ENCODE measurements at places on chromosomes 2 and 18.

DNA sequence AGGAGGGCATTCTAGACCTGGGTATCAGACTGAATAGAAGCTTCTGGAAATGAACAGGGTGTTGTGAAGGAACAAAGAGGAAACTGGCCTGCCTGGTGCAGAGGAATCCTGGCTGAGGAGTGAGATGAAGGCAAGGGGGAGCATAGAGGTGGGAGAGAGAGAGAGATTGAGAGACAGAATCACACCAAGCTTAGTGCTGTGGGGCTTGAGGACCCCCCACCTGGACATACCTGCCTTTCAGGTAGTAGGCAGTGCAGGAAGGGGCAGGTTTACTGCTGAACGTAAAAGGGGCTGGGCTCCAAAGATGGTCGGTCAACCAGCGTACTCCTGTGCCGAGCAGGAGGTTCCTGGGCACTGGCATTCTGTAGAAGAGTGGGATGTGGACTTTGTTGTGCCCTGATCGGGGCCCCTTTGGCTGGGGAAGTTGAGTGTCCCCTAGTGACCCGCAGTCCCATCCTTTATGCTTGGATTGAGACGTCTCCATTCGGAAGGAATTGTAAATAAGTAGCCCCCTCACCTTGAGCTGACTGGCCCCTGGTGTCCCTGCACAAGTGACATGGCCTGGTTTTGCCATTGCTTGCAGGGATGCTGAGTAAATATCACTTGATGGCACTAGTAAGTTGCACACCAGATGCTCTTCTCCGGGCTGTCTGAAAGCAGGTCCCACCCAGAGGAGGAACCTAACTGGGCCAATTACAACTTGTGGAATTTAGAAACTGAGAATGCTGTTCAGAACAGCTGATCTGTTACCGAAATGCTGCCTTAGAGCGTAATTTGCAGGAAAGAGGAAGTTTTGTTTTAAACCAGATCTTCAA lies 1.4 kb downstream of the UBE2F start:
- DNase-seq: no peak

GRCh38 chr18:64234321-64234720 lies 85.4 kb upstream of the LINC00305 start:
- DNase-seq: no peak

GRCh38 chr2:20040489-20041172 lies 10.8 kb downstream of the LAPTM4A start:
- no peak for DNase-seq

DNA sequence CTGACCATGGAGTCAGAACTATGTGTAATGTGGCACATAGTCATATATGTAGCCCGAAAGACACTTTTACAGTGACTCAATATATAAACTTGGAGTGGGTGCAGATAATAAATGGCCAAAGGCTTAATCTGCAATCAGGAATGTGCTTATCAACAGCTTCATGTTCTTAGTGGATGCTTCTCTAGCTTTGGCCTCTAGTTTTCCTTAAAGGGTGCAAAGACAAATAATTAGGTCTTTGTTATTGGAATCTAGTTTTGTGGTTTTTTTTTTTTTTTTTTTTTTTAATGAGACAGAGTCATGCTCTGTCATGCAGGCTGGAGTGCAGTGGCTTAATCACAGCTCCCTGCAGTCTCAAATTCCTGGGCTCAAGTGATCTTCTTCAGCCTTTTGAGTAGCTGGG lies 625.6 kb downstream of the EPHA4 start:
- DNase-seq: no peak

- DNase-seq: no peak
Observed at GRCh38 chr2:42314892-42315468, 46.0 kb downstream of the COX7A2L start.

- no peak for DNase-seq
Observed at GRCh38 chr2:42796427-42797248, 4.3 kb upstream of the HAAO start.

DNA sequence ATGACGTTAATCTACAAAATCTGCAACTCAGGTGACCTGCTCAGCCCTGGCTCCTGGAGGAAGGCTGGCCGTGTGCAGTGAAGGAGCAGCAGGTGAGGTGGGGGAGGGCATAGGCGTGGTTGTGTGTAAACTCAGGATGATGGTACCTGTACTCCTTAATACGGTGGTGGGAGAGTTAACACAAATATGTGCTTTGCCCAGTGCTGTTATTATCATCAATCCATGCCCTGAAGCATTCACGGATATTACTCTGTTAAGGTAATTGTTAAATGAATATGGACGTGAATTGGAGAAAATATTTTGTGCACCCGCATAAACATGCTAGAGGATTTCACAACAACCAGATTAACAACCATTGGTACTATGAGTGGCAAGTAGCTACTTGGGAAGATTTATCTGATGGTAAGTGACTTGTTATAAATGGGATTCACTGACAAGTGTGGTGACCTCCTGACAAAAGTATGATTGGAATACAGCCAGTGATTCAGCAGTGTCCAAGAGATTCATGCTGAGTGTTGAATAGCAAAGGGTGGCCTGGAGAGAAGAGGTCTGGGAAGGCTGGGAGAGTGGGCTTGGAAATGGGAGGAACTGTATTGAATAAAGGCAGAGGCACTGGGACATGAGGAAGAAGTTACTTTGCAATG lies 194.1 kb downstream of the TPGS2 start:
- DNase-seq: no peak

GRCh38 chr18:73059280-73059679 lies 191.5 kb upstream of the NETO1 start:
- DNase-seq: no peak

DNA sequence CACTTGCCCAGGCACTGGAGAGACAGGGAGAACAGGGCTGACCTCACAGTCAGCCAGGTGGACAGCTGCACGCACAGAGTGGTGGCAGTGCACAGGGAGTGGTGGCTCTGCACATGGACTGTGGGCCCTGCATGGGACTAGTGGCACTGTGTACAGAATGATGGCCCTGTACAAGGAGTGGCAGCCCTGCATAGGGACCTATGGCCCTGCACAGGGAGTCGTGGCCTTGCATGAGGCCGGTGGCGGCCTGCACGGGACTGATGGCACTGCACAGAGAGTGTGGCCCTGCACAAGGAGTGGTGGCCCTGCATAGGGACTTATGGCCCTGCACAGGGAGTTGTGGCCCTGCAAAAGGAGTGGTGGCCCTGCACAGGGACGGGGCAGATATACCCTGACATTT lies 19.1 kb upstream of the STEAP3 start:
- no peak for DNase-seq

GRCh38 chr2:43438342-43438741 lies 157.5 kb downstream of the THADA start:
- no peak for DNase-seq

DNA sequence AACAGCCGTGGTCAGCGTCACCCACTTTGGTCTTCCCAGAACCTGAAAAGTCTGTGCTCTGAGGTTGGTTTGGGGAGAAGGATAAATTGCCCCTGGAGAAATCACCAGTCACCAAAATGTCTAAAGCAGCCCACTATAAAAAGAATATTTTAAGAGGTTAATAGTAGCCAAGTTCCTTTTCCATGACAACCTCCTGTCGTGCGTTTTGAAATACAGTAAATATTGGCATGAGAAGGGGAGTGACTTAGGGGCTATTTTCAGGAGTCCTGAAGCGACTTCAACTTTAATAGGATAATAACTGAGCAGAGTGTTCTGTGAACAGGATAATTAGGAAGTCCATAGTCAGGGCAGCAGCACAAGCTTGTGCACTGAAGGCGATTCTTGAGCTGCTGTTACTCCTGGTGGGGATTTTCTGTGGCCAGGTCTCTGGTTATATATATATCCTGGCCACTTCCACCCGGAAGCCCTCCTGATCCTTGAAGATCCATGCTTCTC lies 49.3 kb downstream of the RNF144A start:
- no peak for DNase-seq

- DNase-seq: no peak
Observed at GRCh38 chr2:162308747-162309503, 9.6 kb downstream of the IFIH1 start.

DNA sequence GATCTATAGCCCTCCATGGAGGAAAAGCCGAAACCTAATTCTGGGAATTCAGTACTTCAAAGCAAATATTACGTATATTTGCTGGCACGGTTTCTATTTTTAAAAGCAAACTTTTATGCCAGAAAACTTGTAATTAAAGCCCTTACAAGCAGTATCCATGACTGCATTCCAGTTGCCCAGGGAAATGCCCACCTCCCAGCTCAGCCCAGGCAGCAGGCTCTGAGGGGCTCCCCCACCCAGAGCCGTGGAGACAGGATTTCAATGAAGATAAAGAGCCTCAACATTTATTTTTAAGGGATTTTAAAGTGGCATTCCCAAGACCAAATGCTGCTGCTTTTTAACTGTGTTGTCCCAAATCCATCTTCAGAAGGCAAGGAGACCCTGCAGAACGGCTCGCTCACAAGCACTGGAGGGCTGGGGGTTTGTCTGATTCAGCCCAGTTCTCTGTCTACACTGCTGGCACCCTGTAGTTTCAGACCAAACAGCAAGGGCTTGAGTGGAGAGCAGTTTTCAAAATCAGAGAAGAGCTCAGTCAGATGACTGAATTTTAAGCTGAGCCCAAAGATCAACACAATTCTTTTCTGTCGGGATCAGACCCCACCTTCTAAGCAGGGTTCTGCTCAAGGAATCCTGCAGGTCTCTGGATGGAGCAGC lies 105.1 kb downstream of the KCNF1 start:
- no peak for DNase-seq

DNA sequence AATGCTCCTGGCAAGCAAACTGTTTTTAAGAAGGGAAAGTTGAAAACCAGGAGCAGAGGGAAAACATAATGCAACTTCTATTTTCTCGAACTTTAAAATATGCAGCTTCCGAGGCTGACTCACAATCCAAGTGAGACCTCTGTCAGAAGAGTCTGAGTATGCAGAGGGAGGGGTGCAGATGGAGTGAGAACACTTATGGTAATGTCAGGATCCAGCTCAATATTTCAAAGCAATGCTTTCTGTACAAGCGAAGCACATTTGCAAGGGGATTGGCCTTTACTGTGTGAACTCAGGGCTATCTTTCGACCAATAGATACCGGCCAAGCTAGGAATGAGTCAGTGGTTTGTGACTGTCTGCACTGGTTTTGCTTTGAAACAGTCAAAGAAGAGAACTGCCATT lies 242.7 kb downstream of the CNTNAP5 start:
- DNase-seq: no peak

DNA sequence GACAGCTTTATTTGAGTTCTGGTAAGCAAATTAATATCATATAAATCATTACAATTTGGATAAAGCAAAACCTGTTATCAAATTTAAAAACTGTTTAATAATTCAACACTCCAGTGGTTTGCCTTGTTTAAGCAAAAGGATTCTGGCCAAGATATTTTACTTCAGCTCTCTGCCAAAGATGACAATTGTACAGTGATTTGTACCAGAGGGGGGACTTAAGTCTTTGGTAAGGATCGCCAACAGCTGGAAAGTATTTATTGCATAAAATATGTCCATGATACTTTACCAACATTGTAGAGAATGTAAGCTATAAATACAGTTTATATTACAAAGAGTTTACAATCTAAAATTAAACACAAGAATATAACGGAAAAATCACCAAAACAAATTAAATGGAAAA lies 13.8 kb downstream of the PREPL start:
- no peak for DNase-seq

DNA sequence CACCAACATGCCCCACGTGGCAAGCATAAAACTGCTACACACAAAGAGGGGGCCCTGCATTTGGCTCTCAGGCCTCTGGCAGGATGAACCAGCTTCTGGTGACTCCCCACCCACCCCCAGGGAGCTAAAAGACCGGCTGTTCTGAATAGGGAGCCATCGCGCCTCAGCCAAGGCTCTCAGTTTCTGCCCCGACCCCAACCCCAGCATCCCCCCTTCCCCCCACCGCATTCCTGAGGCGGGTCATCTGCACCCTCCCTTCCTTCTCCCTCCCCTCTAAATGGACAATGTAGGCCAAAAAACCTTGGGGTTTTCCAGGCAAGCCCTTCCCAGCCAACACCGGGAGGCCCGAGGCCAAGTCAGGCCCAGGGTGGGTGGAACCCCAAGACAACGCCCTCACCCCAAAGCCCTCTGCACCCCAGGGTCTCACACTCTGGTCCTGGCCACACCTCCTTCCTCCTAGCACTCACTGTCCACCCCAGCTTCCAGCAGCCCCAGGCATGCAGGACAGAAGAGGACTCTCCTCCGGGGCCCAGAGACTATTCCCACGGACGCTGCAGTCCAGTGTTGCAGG lies 5.7 kb downstream of the CYP26B1 start:
- DNase-seq: no peak

DNA sequence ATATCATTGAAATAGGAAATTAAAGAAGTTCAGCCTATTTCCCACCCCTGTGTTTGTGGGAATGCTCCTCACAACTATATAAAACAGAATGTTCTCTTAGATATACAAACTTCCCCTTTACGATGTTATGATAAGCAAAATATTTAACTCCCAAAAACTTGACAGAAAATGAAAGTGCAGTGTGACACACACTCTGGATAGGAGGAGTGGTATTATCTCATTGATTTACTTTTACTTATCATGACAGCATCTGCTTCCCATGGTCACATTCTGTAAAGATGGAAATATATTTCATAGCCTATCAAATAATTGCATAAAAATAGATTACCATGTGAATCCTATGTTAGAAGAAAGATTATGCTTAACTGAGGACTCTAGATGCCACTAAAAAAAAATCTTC lies 96.6 kb upstream of the STK17B start:
- no peak for DNase-seq

DNA sequence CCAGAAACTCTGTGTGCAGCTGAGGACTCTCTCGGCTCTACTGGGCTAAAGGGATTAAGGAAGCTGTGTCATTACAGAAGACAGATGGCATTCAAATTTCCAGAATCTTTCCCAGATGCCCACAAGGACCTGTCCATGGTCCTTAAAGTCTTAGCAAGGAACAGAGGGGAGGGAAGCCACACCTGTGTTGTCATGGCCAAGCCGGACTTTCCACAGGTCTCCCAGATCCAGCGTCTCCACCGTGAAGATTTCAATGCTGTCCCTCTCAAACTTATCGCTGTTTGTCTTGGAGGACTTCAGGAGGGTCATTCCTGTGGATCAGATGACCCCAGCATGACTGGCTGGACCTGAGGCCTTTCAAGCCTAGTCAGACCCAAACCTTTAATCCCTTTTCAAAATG lies 114.5 kb downstream of the LOXHD1 start:
- DNase-seq: peak; percentile 23

GRCh38 chr18:36635414-36636096 lies 193.2 kb downstream of the TPGS2 start:
- no peak for DNase-seq

DNA sequence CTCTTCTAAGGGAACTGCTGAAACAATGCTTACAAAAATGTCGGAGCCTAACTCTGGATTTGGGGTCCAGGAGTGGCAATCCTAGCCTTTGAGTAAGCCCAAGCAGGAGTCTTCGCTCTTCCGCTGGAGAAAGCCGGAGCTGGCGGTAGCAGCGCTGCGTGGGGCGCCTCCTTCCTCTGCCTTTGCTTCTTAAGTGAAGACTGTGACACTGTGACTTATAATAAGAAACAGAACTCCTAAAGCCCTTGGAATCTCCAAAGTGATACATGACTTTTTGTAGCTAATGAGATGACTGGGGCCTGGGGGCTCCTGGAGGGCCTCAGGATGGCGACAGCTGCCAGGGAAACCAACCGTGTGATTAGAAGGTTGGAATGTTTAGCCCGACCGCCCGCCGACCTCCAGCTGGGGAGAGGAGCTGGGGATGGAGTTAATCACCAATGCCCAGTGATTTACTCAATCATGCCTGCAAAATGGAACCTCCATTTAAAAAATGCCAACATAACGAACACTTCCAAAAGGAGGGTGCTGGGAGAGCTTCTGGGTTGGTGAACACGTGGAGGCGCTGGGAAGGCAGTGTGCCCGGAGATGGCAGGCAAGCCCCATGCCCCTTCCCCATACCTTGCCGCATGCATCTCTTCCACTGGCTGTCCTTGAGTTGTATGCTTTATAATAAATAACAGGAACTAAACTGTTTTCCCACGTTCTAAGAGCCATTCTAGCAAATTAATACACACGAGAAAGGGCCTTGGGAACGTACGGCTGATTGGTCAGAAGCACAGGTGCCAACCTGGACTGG lies 29.0 kb upstream of the MAL start:
- no peak for DNase-seq

All from endothelial cell (in vitro differentiated cells).